ENCODE measurements at places on chromosomes 2 and 18.

DNA sequence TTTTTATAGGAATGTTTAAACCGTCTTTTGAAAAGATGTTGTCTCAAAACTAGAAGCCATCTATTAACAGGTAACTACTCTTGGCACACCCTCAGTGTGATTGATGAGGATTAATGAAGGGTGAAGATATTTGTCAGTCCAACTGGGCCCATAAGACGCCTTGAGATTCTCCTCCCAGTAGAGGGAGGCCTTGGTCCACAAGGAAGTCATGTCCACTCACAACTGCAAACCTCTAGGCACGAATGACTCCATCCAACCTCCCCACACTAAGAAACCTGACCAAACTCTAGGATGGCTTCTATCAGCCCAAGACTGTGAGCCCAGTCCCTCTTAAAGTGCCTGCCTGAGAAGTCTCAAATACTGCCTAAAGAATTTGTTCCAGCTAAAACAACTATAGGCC lies 19.2 kb upstream of the GRP start:
- no peak for DNase-seq

- DNase-seq: peak; percentile 33
Measured at GRCh38 chr2:151071382-151071781, 190.3 kb downstream of the RBM43 start.

GRCh38 chr2:210046851-210047500 lies 44.5 kb downstream of the RPE start:
- no peak for DNase-seq

GRCh38 chr18:25278394-25278793 lies 73.6 kb downstream of the ZNF521 start:
- DNase-seq: no peak

- DNase-seq: no peak
Measured at GRCh38 chr18:9184998-9185613, 48.5 kb downstream of the ANKRD12 start.

Measured in astrocyte (in vitro differentiated cells and primary cell).